ENCODE measurements at places on chromosomes 5 and 9.

- DNase-seq = no peak
Observed at GRCh38 chr5:4124221-4124970, 528.8 kb downstream of the IRX1 start.

GRCh38 chr5:3948838-3949237 is 353.2 kb downstream of the IRX1 start:
- DNase-seq = no peak

GRCh38 chr5:2656206-2656605 is 95.3 kb downstream of the IRX2 start:
- DNase-seq = no peak

- DNase-seq = no peak
Observed at GRCh38 chr9:76818271-76818670, 54.0 kb downstream of the PCA3 start.

DNA sequence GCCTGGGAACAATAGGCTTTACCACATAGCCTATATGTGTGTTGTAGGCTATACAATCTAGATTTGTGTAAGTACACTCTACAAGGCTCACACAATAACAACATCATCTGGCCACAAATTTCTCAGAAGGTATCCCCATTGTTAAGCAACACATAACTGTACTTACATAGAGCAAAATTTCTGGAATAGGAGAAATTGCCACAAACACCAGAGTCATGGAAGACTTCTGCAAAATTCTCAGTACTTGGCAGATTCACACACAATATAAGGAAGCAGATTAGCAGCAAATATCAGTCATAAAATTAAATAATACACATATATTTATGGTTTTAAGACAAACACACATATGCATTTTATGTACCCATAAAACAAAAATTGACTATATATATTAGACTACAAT is 16.4 kb downstream of the GNAQ start:
- DNase-seq = no peak

DNA sequence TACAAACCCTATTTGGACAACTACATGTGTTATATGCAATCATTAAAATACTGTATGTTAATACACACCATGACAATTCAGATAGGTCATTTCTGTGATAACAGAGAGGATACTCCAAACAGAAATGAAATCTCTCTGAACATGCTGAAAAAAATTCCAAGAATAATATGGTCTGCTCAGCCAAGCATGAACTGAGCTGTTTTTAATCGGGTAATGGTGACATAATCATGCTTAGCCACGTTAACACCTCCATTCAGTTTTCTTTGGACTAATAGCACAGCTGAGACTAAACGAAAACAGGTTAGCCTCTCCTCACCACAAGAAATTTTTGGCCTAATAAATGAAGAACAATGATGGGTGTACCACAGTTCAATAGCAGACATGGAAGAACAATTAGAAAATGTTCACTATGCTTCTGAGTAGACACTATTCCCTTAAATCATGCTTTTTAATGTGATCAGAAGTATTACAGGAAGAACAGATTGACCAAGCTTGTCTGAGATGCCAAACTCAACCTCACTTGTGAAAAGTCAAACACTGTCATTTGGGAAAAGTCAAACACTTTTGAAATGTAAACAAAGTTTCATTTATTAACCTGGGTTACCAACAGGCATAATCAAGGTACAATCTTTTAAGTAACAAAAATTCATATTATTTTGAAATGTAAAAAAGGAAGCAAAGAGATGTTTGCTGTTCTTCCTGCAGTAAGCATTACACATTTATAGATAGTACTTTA is 19.4 kb downstream of the RAB14 start:
- DNase-seq = no peak

GRCh38 chr5:118653872-118654271 is 334.5 kb downstream of the DTWD2 start:
- DNase-seq = no peak

GRCh38 chr5:162068412-162068811 is 839 bp downstream of the GABRG2 start:
- peak; percentile 1 for DNase-seq

GRCh38 chr5:6758236-6758635 is 45.0 kb downstream of the TENT4A start:
- no peak for DNase-seq

DNA sequence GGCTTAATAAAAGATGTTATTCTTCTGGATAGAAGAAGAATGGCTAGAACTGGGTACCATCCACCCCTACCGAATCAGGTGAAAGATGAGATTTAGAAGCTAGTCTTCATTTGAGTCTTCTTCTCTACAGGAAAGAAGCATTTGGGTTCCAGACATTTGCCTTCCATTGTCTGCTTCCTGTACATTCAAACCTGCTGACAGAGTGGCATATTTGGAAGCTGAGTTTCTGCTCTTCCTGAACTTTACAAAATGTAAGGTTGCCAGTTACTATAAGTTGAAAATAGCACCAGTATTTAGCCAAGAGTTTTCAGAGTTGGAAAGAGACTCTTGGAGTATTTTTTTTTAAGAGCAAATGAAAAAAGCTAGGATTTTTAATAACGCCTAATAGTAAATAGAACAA is 525.4 kb upstream of the TLE4 start:
- DNase-seq = no peak

- DNase-seq = no peak
Observed at GRCh38 chr9:79053598-79053997, 518.2 kb upstream of the TLE4 start.

DNA sequence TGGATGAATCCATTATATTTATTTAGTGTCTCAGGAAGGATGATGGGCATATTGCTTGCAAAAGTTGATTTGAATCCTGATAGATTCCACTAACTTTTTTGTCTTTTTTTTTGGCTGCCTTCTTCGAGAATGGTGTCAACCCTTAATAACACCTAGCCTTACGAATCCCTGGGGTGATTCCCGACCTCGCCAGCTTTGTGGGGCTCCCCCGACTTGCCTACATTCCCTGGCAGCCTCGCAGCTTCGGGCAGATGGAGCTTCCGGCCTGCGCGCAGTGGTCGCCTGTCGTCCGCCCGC is 366 bp upstream of the DOCK8 start:
- no peak for DNase-seq

- DNase-seq = no peak
Observed at GRCh38 chr5:2538169-2538568, 213.3 kb downstream of the IRX2 start.

DNA sequence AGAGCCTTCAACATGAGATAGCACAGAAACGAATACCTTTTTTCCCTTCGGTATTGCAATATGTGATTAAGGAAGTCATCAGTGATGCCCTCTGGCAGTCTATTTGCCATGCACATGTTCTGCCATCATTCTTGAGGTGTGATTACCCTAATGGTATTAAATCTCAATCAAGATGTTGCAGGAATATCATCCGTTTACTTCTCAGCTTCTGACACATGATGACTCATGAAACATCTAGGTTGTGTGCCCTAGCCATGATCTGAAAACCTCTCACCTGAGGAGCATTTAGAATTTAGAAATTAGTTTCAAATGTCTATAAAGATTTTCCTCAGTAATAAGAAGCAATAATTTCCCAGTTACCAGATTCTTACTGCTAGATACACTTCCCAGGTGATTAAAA is 209.1 kb downstream of the ADGRV1 start:
- DNase-seq = no peak

DNA sequence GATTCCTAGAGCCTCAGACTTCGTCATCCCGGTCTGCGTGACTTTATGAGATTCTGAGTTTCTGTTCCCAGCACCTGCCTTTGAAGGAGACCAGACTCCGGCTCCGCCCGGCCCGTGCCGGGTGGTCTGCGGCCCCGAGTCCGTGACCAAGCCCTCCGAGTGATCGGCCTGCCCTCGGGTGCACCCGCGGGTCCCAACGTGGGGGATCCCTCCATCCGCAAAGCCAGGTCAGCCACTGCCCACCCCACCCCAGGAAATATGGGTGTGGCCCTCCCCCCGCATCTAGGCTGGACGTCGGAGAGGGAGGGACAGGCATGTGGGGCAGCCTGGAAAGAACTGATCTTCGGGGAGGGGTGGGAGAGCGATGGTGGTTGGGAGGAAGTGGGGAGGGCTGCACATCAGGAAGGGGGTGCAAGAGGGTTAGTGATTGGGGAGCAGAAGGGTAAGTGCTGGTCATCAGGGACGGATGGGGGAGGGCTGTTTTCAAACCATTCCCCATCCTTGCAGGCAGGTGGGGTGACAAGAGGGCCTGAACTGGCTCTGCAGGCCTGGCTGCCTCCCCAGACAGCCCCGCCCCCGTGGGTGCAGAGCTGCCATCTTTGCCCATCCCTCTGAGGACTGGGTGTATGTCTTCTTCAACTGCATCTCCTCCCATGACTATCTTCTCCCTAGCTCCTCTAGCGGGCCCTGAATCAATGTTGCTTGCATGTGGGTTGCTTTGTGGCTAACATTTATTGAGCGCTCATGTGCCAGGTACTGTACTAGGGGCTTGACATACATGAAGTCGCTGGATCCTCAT is 747 bp downstream of the LRSAM1 start:
- DNase-seq = peak; percentile 60

DNA sequence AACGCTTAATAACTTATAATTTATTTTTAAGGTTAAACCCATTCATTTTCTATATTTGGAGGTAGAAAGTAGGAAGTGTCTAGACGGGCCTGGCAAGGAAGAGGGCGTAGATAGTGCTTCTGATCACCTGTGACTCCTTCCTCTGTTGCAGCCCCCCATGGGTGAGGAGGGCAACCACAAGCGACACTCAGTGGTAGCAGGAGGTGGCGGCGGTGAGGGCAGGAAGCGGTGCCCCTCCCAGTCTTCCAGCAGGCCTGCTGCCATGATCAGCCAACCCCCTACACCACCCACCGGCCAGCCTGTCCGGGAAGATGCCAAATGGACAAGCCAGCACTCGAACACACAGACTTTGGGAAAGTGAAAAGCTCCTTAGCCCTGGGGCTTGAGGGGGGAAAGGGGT is 36.7 kb downstream of the FAXDC2 start:
- no peak for DNase-seq

GRCh38 chr5:52743012-52743411 is 44.7 kb upstream of the ITGA1 start:
- DNase-seq = no peak

- DNase-seq = no peak
Observed at GRCh38 chr9:15421532-15421931, 1.1 kb upstream of the SNAPC3 start.

GRCh38 chr5:31193591-31194467 is at the start of gene CDH6:
CDH6 (plus strand) TSS chr5:31193686; CDS start chr5:31267474, 73,788 bp downstream.
- DNase-seq = no peak

- DNase-seq = no peak
Observed at GRCh38 chr9:121107029-121107428, 32.3 kb downstream of the CNTRL start.

DNA sequence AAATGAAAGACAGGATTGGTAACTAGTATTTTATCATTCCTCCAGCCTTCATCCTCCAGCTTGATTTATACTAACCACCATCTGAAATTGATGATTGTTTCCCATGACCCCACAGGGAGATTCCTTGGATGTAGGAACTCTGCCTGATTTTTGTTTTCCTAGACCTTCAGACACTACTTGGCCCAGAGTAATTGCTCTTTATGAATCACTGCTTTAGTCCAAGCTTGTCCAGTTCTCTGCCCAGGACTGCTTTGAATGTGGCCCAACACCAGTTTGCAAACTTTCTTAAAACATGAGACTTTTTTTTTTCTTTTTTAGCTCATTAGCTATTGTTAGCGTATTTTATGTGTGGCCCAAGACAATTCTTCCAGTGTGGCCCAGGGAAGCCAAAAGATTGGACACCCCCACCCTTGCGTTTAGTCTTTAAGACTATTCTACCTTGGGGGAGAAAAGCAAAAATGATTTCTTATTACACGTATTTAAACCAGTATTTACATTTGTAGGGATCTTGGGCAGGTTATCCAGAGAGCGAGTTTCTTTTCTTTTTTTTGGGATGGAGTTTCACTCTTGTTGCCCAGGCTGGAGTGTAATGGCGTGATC is 18.4 kb downstream of the BASP1 start:
- DNase-seq = no peak
